ENCODE measurements at places on chromosomes 16 and 17.

DNA sequence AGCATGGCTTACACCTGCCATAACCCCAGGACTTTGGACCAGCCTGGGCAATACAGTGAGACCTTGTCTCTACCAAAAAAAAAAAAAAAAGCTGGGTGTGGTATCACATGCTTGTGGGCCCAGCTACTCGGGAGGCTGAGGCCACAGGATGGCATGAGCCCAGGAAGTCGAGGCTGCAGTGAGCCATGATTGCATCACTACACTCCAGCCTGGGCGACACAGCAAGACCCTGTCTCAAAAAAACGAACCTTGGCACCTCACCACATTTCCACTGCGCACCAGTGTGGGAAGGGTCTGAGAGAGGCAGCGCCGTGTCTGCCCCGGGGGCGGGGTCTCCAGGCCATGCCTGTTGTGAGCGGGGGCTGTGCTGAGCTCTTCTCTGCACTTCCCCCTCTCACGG, 6.3 kb downstream of the ACSF3 start:
- no peak for DNase-seq

GRCh38 chr17:50072925-50073324, 17.0 kb downstream of the ITGA3 start:
- no peak for DNase-seq

- DNase-seq, result no peak
Measured at GRCh38 chr16:30354423-30355143, 525 bp downstream of the CD2BP2 start.

DNA sequence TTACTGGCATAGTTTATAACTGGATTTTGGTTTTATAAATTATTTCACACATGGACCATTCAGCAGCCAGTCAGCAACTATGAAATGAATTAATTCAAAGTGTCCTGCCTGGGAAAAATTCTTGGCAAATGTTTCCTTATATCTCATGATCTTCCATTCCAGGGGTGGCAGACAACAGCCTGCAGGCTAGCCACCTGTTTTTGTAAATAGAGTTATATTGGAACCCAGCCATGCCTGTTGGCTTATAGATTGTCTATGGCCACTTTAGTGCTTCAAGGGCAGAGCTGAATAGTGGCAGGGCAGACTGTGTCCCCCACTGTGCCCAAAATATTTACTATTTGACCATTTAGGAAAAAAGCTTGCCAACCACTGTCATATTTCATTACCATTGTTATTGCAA, 613.7 kb downstream of the TMEM114 start:
- no peak for DNase-seq

DNA sequence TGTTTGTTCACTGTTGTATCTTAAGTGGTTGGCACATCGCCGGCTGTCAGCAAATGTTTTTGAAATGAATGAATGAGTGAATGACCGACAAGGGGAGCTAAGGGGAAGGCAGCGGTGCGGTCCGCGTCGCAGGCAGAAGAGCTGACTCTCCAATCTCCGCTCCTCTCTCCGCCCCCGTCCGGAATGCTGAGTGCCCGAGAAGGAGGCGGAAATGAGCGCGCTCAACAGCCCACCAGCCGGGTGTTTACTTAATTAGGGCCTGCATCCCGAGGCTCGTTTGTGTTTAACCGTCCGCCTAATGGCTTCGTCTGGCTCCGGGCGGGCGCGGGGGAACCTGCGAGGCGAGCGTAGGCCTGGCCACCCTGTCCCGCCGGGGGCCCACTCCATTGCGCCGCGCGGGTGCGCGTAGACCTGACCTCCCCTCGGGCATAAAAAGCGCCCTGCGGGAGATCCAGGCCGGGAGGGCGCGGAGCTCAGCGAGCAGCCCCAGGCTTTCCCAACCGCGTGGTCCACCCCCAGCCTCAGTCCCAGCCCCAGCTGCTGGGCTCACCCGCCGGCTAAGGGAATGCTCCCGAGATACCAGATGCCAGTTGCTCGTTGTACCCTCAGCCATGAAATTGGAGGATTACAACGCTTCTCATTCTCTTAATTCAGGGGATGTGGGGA, 2.5 kb upstream of the CDH3 start:
- no peak for DNase-seq
